ENCODE measurements at places on chromosomes 4 and X.
A peak's percentile ranks its signal among the peaks of the same experiment; 100 is the strongest.

- no peak for DNase-seq
These were observed 13.6 kb upstream of the CCKAR start for GRCh38 chr4:26503844-26504243.

- DNase-seq, result no peak
These were observed 34.6 kb downstream of the BCLAF3 start for GRCh38 chrX:19956306-19956705.

GRCh38 chr4:140344101-140344500, 29.3 kb upstream of the SCOC start:
- DNase-seq, result no peak

GRCh38 chr4:10198365-10198764, 81.8 kb upstream of the WDR1 start:
- no peak for DNase-seq

DNA sequence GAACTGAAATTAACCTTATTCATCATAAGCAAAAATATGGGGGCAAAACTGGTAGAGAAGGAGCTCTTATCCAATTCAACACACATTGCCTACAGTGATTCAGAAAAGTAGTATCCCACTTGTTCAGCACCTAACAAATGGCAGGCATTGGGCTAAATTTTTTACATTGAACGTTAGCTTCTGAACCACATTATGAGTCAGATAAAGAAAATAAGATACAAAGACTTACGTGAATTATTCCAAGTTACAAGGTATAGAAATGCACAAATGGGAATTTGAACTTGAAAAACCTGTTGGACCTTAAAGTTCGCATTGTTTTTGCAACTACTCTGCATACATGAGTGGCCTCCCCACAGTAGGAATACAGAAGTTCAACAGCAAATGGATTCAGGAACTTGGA, 210.6 kb downstream of the LDB2 start:
- DNase-seq, result no peak

- no peak for DNase-seq
These were observed 22.4 kb downstream of the IL3RA start for GRCh38 chrX:1358793-1359476.

- DNase-seq, result peak; percentile 13
These were observed 66.7 kb downstream of the COQ2 start for GRCh38 chr4:83217721-83218522.

- no peak for DNase-seq
These were observed 32.0 kb downstream of the DAPP1 start for GRCh38 chr4:99848591-99849001.

DNA sequence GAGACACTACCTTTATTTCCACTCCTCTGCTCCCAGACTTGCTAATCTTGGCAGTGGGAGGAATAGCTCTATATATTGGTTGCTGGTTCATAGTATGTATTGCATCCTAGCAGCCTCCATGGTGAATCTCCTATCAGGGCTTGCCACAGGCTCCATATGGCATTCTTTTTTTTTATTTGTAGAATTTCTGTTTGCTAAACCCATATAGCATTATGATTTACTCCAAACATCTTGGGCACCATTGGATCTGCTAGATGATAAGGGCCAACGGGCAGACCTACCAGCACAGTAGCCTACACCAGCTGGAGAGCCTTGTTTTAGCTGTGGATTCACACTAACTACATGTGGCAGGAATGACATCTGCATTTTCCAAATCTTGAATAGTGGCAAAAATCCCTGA, 6.9 kb downstream of the SMIM10 start:
- DNase-seq, result no peak

DNA sequence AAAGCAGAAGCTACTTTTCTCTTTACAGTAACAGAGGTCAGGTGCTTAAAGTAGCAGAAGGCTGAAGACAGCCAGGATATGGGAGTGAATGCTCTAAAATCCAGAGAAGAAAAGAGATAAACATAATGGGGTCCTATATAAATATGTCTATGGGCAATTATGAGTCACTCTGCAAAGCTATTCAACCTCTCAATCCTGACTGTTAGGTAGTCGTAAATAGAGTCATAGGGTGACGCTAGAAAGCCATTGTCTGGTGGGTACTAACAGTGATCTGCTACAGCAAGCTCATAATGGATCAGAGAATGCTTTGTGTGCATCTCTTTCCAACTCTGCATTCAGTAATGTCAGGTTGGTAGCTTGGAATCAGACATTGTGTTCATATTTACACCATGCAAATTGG, 53.5 kb upstream of the PDE5A start:
- no peak for DNase-seq

DNA sequence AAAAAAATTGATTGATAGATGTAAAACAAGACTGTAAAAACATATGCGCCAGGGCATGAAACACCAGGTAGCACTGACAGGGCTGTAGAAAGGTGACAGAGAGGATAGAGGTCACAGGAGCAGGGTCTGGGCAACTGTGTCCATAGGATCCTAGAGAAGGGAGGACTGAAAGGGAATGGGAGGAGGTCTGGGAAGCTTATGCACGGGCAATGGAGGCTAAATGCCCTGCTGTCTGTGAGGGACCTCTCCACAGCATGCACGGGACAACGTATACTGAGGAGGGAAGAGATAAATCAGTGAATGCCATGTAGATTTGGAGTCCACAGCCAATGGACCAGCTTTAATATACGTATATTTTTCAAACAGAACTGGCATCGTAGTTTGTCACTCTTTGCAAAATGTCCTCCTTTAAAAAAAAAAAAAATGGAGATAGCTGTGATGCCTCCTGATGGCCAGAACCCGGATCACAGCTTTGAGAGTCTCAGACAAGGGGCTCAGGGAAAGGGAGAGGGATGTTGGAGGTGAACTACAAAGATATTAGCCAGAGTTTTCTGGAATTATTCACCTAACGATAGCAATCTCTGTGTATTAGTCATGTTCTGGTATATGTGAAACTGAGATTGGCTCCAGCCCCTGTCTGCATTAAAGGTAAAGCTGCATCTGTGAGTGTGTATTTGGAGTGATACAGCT, 16.0 kb downstream of the RAB40A start:
- DNase-seq, result no peak

DNA sequence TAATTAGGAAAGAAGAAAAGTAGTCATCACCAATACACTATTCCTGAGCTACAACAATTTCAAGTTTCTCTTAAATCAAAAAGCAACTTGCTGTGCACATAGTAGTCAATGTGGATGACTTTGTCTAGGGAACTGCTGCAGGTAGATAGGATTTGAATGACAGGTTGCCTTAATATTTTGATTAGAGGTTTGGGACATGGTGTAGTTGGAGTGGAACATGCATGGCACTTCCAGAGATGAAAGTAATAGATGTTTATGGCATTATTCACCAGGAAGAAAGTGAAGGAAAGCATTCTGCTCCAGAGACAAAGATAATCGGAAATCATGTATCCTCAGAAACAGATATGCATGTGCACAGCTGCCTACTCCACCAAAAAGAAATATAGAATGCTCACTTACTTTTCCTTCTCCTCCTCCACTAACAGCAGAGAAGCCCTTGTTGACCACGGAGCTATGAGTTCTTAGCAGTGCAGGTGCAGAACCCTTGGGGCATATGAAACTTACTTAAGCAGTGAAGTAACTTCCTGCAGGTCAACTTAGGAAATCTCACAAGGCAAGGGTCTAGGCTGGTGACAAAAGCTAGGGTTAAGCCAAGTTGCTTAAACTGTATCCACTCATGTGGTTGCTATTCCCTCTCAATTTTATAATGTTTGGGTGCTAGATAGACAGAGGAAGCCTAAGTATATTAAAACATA, 390.8 kb downstream of the HNRNPD start:
- no peak for DNase-seq

GRCh38 chr4:2432991-2433530, 14.3 kb downstream of the CFAP99 start:
- no peak for DNase-seq

- peak; percentile 17 for DNase-seq
These were observed 11.6 kb downstream of the PDZD4 start for GRCh38 chrX:153818571-153819383.

DNA sequence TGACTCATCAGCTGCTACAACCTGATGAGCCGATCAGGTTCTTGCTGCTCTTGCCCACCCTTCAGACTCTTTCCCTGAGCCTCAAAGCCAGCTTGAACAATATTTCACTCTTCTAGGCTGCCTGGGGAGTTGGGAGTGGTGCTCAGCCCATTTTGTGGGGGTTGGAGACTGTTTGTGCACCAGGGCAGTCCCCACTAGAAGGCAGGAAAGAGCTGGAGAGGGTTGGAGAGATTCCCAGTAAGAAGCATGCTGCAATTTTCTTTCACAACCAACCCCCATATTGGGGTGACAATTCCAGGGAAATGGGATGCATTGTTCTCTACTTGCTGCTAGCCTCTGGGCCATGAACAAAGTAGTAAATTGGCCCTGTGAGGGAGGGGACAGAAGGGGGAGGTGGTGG, 44.1 kb downstream of the SLC16A2 start:
- DNase-seq, result no peak

DNA sequence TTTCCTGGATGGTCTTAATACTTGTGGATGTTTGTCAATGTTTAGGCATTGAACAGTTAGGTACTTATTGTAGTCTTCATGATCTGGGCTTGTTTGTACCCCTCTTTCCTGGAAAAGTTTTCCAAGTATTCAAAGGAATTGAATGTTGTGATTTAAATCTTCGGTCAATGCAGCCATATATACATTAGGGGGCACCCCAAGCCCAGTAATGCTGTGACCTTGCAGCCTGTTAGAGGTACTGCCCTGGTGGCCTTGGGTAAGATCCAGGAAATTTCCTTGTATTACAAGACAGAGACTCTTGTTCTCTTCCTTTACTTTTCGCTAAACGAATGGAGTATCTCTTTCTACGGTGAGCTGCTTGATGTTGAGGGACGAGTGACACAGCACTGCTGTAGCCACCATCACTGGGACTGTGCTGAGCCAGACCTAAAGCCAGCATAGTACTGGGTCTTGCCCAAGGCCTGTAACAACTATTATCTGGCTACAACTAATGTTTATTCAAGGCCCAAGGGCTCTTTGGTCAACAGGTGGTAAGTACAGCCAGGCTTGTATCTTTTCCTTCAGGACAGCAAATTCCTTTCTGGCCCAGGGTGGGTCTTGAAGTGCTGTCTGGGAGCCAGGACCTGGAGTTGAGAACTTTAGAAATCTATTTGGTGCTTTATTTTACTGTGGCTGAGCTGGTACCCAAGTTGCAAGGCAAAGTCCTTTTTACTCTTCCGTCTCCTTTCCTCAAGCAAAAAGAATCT, 118.3 kb upstream of the ATOH1 start:
- no peak for DNase-seq

DNA sequence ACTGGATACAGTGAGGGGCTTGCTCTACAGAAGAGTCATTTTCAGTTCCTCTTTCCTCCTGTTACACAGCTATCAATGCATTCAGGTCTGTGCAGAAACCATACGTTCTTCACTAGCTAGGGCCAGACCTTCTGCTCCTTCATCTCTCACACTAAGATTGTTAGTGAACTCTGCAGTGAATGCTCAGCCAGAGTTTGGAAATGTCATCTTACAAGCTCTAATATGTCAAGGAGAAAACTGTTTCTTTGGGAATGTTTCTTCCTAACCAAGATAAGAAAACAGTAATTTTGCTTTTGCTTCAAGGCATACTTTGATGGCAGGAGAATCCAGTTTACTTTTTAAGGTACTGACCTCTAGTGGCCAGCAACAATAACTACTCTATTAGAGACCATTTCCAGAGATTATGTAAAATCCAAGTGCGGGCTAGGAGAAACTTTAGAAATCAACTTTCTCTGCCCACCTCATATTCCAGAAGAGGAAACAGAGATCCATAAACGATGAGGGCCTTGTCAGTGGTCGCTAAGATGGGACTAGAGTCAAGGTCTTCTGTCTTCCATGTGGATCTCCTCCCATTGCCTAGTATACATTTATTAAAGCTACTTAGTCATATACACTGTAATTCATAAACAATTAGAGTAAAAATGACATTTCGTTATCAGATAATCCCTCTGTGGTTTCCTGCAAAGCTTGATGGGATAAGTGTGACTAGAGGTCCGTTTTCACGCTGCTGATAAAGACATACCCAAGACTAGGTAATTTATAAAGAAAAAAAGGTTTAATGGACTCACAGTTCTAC, 12.1 kb upstream of the CC2D2A start:
- DNase-seq, result no peak

GRCh38 chr4:106201373-106201772, 114.6 kb downstream of the TBCK start:
- no peak for DNase-seq

DNA sequence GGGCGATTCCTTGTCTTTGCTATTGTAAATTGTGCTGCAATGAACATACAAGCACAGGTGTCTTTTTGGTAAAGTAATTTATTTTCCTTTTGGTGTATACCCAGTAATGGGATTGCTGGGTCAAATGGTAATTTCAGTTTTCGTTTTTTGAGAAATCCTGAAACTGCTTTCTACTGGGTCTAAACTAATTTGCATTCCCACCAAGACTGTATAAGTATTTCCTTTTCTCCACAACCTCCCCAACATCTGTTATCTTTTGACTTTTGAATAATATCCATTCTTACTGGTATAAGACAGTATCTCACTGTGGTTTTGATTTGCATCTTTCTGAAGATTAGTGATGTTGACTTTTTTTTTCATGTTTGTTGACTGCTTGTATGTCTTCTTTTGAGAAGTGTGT, 2506.0 kb downstream of the PCDH7 start:
- DNase-seq, result no peak

- DNase-seq, result no peak
These were observed 57.8 kb downstream of the KIAA0232 start for GRCh38 chr4:6840062-6840976.

DNA sequence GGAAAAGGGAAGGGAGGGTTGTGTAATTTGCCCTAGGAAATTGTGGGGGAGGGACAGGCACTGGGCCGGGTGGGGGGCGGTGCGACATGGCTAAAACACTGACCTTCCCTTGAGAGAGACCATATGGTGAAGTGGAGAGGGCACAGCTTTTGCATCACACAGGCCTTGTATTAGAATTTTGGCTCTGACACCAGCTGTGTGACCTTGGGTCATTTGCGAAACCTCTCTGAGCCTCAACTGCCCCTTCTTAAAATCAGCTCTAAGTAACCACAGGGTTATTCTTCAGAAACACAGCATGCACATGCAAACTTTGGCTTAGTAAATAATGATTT, 25.8 kb downstream of the PDGFRA start:
- DNase-seq, result no peak

DNA sequence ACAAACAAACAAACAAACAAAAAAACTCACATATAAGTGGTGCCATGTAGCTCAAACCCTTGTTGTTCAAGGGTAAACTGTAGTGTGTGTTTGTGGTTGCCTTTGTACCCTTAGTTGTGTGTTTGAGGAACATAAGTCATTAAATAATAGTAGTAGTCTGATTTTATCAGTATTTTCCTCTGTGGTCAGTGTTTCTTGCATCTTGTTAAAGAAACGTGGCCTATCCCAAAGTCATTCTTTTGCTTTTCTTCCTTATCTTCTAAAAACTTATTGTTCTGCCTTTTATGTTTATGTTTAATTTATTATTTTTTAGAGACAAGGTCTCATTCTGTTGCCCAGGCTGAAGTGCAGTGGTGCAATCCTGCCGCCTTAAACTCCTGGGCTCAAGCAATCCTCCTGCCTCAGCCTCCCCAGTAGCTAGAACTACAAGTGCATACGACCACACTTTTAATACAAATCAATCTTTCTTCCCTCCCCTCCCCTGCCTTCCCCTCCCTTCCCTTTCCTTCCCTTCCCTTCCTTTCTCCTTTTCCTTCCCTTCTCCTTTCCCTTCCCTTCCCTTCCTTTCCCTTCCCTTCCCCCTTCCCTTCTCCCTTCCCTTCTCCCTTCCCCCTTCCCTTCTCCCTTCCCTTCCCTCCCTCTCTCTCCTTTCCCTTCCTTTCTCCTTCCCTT, 26.4 kb downstream of the PRIMPOL start:
- no peak for DNase-seq

- DNase-seq, result no peak
These were observed 30.9 kb downstream of the RNF212 start for GRCh38 chr4:1082215-1083182.

GRCh38 chrX:55695227-55696018, 22.1 kb upstream of the RRAGB start:
- no peak for DNase-seq
